Activated T-helper 9 cell treated with anti-CD3 and anti-CD28 coated beads, Interleukin-2, amount 50 U/mL, for 16 hours (primary cell): ENCODE measurements at places on chromosomes 2 and 18.

DNA sequence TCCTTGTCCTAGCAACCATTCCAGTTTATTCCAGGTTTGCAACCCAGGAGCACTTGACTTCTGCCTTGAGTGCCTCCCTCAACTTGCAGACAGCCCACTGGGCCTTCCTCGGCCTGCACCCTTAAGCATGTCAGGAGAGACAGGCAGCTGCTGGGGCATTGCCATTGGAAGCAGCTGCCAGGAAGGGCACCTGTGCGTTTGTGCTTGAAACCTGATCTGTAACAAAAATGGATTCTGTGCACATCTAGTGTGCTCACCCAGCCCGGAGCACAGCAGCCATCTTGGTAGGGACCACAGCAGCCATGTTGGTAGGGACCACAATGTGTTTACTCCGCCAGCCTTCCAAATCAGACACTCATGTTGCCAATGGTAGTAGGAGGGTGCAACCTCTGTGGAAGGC lies 44.3 kb upstream of the GLI2 start:
- DNase-seq: no peak

DNA sequence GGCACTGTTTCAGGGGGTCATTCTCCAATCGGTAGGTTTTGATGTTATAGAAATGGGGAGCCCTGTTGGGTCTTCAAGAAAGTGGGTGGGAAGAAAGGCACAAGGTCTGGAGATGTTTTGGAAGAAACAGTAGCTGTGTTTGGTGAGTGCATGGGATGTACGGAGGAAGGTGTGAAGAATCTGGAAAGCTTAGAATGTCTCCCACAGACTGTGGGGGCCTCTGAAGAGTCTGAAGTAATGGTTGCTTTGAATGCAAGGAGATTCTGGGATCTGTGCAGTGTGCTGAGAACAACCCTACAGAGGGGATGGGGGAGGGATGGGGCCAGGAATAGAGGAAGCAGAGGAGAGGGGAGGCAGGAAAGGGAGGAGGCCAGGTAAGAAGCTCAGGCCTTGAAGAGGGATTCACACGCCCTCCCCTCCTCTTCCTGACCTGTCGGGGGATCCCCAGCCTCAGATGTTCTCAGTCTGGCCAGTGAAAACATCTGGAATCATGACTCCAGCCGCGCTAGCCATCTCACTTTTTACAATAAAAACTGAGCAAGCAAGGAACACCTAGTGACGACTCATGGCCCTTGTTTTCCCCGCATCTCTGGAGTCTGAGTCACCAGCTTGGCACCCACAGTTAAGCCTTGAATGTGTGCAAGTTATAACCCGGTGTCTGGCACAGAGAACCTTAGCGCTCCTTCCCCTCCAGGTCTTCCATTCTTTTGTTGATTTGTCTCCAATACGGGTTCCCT lies 74.2 kb downstream of the SH3BP4 start:
- DNase-seq: no peak

- no peak for DNase-seq
These were observed 644.6 kb upstream of the RAB6C start for GRCh38 chr2:129334696-129335410.

- no peak for DNase-seq
These were observed 183.1 kb upstream of the SH3BP4 start for GRCh38 chr2:234768608-234769196.

- no peak for DNase-seq
These were observed 678.3 kb downstream of the BCL11A start for GRCh38 chr2:59874971-59875755.

DNA sequence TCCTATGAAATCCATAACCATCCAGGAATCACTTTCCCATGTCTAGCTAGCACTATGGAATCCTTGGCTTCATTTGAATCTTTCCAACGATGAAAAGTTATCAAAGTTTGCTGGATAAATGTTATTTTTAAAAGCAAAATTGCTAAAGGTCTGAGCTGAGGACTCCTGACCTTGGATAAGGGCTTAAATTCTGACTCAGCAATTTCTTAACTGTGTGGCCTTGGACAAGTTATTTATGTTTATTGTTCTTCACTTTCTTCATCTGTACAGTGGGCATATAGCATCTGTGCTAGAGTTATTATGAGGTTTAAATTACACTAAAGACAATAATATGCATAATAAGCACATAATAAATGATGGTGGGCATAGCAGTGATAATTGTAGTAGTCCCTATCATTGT lies 227.5 kb downstream of the KCNS3 start:
- DNase-seq: no peak

GRCh38 chr2:158395166-158395565 lies 61.4 kb downstream of the CCDC148 start:
- no peak for DNase-seq

DNA sequence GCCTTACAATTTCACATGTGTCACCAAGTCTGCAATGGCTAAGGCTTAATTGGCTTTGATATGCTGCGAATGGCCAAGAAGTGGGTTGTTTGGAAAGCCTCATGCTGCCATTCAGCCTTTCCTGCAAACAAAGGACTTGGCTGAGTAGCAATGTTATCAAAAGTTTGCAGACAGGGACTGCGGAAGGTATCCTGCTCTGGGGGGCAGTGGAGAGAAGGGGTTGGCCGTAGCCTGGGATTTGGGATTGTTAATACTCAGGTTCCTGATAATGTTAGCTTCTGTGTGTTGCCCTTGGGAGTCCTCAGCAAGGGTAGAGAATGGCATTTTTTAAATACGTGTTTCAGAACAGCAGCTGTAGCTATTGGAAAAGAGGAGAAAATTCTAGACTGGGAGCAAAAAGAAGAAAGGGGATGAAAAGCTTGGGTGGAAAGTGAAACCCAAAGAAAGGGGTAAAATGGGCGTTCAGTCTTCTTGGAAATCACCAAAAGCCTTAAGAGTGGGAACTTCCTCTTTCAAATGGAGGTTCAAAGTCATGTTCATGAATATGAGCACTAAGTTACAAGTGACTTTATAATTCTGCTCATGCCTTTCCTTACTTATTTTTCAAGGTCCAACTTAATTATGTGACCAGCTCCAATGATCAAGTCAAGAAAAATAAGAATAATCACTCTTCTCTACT lies 325.1 kb downstream of the RNF144A start:
- no peak for DNase-seq

DNA sequence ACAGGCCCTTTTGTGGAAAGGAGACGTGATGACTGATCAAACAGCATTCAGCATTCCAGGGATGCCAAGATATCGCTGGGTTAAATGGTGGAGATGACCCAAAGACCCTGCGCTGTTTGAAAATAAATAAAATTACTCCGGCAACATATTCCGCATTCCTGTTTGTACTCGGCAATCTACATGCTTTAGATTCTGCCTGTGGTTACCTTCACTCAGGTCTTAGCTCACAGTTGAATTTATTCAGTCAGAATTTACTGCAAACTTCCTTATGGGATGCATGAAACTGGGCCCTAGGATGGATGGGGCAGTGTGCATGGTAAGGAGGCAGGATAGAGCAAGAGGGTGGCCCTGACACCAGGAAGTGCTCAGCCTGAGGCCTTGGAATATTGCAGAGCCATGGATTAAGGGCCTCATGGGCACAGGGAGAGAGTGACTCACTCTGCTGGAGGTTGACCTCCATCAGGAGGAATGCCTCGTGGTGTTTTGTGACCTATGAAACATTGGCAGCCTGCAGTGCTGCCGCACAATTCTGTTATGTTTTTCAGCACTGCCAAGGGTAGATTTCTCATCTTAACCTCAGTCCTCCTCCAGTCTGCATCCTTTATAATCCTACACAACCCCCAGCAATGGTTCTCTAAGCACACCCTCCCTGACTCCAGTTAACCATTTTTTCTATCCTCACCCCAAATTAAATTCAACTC lies 321.4 kb downstream of the IRS1 start:
- no peak for DNase-seq

DNA sequence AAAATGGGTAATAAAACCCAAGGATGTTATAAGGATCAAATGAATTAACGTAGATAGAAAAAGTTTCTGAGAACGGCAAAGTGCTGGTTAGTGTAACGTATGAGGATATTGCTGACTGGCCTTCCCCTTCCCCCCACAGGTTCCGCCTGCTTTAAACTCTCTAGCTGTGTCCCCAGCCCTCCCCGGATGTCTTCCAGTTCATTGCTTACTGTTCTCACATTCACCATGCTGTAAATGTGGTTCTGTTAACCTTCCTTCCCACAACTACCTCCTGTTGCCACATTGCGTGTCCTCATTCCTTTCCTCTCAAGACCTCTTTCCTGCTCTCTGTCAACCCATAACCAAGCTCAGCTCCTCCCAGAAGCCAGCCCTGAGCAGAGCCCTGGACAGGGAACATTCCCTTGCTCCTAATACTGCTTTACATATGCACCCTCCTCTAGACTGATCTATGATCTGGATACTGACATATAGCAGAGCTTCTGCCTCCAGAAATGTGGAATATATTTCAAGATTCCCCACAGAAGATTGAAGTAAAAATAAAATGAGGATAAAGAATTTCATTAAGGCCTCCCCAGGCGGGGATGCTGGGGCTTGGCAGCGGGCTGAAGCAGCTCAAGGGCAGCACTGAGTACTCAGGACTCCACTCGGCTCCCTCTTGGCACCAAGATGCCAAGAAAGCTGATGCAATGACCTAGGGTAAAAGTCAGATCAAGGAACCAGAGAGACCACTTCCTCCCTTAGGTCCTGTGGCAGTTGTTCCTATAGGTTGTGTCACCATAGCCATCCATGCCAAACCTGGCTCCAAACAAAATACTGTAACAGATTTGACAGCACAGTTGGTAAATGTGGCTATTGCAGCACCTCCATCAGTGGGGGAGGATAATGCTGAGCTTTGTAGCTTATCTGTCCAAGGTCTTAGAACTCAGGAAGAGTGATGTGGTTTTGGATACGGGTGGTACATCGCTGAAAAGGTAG lies 136.4 kb upstream of the PIK3C3 start:
- DNase-seq: no peak

DNA sequence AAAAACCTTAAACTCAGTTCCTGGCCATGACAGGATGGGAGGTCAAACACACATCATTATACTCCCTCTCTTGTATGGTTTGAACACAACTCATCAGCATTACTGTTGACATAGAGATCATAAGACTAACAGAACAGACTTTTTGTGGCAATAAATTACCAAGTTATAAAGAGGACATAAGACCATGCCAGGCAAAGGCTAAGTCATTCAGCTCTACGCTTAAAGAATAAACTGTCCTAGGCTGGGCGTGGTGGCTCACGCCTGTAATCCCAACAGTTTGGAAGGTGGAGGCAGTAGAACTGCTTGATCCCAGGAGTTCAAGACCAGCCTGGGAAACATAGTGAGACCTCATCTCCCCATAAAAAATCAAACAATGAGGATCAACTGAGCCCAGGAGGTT lies 16.4 kb downstream of the NLRC4 start:
- no peak for DNase-seq

DNA sequence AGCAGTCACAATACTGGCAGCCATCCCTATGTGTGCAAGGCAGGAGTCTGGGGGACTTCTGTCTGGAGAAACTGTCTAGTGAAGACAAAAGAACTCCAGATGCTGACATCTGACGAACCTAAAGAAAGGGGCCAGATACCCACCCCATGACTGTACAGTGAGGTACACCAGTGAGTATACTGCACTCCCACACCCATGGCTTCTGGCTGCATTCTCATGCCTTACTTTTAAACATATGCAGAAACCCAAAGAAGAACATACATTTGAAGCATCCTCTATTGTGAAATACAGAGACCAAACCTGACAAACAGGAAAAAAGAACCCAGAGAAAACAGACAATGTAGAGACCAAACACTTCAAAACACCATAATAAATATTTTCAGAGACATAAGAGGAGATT lies 102.2 kb downstream of the ACTR3 start:
- no peak for DNase-seq

DNA sequence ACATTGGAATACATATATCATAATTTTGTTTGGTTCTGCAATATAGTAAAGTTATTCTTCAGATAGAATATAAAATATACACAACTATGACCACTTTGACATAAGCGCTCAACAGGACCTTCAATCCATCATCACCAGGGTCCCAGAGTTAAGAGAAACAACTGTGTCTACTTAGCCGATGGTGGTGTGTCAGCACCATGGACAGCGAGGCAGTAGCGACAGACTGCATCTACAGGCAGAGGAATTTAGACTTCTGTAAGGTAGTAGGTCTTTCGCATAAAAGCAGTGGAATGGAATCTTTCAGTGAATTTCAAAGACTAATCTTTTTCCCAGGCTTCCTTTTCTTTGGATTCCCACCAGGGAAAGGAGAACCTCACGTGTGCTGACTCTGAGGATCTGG lies 20.5 kb upstream of the LRPPRC start:
- no peak for DNase-seq

DNA sequence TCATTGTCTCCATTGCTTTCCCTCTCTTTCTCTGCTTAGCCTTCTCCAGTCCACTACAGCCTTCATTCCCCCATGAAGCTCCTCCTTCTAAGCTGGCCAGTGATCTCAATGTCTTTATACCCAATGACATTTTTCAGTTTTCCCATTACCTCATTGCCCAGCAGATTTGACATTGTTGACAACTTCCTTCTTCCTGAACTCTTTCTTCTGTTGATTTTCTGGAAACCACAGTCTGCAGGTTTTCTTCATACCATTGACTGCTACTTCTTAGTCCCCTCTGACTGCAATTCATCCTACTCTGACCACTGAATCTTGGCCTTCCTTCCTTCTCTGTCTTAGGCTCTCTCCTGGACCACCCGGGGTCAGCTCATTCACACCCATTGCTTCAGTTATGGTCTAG lies 22.9 kb upstream of the SPP2 start:
- no peak for DNase-seq

DNA sequence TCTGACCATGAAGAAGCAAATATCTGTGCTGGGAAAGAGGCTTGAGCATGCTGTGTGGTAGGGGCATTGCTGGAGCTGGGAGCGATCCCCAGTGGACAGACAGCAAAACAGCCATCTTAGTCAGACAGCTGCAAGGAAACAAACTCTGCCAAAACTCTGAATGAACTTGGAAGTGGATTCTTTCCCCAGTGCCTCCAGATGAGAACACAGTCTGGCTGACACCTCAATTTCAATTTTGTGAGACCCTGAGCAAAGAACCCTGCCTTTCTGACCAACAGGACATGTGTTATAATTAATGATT lies 23.2 kb upstream of the FAP start:
- DNase-seq: no peak

GRCh38 chr18:32753656-32754260 lies 19.1 kb downstream of the KLHL14 start:
- DNase-seq: no peak

GRCh38 chr2:158725441-158725891 lies 69.7 kb upstream of the DAPL1 start:
- DNase-seq: no peak

GRCh38 chr2:101047075-101047766 lies 45.1 kb downstream of the RPL31 start:
- no peak for DNase-seq

- DNase-seq: no peak
These were observed 360.4 kb downstream of the SLC4A3 start for GRCh38 chr2:219987830-219988229.

DNA sequence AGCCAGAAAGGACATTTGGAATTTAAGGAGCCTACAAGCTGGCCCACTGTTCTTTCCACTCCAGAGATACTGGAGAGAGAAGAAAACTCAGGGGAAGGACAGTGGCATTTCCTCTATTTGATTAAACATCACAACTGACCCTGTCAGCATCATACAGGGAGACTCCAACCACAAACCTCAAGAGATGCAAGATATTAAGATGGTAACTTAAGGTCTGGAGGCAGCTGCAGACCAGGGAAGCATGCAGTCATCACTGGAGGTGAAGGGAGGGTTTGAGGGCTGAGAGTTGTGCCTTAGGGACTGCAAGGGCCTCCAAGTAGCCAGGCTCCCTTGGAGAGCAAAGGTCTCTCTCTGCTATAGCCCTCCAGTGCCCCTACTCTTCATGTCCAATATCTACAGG lies 67.4 kb downstream of the RNF152 start:
- DNase-seq: no peak
